ENCODE measurements at places on chromosomes 2 and 18. TPM values are rescaled to one million over a fixed set of nuclear protein-coding genes. Genes with fewer than 3 reads are reported as not detected.

- no peak for DNase-seq
Observed at GRCh38 chr2:241255542-241256167, 59.8 kb downstream of the HDLBP start.

Gene OTOS
- not detected for total RNA-seq

DNA sequence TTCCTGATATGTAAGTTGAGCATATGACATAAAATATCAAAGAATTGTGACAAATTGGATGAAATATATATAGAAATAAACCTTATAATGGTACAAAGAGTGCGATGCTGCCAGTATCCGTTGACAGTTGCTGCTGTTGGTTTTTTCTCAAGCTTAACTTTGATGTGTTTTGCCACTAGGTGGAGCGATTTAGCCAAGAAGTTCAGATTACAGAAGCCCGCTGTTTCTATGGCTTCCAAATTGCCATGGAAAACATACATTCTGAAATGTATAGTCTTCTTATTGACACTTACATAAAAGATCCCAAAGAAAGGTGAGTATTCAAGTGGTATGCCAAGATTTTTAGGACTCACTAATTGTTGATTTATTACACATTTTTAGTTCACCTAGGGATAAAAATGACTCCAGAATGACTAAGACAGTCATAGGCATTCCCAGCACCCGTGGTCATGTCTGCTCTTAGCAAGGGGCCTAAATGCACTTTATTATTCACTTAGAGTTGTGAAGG, 2.1 kb downstream of the RRM2 start:
- no peak for DNase-seq

DNA sequence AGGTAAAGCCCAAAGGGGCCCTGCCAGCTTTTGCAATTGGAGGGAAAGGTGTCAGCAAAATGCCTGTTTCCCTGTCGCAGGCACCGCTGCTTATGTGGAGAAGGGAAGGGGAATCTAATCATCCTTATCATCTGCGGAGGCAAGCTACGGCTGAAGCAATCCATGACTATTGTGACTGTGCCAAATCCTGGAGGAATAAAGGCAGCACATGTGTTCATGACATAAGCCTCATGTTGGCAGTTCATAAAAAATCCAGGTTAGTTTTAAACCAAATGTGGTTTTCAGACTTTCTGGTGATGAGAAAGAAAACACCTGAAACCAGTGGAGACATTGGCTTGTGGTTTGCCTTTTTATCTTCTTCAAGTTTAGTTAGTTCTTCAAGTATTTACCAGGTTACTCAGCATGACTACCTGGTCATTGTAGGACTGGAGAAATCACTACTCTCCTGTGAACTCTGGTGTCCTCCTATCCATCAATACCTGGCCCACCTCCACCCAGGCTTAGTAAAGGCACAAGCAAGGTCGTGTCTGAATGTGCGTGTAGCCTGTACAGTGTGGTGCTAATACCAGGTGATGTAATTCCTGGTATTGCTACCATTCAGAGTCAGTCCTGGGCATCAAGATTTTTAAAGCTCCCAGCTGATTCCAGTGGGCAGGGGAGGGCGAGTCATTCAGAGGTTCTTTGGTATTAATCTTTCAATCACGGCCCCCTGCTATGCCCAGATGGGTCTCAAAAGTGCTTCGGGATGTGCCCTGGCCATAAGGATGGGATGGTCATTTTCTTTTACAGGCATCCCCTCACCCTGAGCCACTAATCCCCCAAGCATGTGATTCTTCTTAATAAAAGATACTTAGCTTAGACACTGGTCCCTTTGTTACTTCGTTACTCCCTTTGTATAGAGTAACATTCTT, 96.8 kb downstream of the TGFA start:
- peak; percentile 50 for DNase-seq

Gene TMEM169
- under 0.01 TPM for total RNA-seq

Gene CIB4
- total RNA-seq = not detected

- no peak for DNase-seq
Observed at GRCh38 chr18:75809151-75809925, 381.8 kb upstream of the SMIM21 start.

GRCh38 chr2:100745604-100746003, 74.3 kb upstream of the NPAS2 start:
- no peak for DNase-seq

GRCh38 chr2:95376311-95377215, 25.9 kb upstream of the FAHD2A start:
- DNase-seq = no peak

DNA sequence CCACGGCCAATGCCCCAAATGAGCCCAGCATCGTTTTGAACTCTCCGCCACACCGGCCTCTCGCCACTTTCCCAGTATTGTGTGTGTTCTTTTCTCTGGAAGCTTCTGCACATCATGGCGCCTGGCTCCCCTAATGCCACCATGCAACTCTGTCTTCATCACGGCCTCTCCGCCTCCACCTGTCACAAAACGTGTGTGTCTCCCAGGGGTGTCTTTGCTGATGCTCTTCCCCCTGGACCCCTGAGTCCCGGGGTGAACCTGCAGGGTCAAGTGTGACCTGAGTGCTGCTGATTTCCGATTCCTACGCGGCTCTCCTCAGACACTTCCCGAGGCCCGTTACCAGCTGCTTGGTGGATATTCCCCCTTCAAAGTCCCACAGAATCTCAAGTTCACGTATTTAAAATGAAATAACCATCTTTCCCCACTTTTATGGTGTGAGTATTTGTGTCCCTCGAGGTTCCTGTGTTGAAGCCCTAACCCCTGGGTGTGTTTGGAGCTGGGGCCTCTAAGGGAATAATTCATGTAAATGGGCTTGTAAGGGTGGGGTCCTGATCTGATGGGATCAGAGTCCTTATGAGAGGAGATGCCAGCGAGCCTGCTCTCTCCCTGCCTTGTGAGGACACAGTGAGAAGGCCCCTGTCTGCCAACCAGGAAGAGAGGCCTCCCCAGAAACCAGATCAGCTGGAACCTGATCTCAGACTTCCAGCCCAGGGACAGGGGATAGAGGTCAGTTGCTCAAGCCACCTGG, 87.5 kb upstream of the PXDN start:
- DNase-seq = no peak

Gene KCTD1
- 14.6 TPM for total RNA-seq

DNA sequence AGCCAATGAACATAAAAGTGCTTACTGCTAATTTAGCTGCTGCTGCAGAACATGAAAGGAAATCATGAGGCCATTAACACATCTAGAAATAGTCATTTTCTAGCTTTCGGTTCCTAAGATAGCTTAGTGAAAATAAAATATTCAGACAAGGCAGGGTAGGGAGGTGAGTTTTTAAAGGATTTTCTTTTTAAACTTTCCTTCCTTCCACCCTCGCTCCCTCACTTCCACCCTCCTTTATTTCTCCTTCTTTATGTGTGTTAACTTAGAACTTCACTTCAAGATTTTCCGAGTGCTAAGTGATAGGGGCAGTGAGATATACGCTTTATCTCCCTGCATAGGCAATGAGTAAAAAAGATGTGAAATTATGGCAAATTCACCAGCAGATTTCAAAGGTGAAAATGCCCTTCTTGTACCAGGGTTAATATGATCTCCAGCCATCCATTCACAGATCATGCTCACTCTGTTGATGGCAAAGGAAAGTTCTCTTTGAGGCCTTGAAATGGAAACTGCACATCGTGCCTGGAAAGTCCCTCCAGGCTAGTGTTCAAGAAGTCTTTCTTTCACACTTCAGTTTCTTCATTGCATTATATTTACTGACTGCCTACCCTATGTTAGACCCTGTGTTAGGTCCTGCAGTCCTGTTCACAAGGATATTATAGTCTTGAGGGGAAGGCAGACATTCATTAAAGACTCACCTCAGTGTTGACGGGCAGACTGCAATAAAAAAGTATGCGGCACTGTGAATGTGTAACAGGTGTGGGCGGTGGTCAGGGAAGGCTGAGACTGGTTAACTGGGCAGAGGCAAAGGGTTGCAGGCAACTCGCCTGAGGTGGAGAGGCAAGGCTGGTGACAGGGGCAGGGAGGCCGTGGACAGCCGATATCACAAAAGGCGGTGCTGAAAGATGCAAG, 200.8 kb downstream of the PLCL1 start:
- no peak for DNase-seq

- no peak for DNase-seq
Observed at GRCh38 chr2:131092458-131093005, 728 bp downstream of the FAM168B start.

Gene ACMSD
- not detected for total RNA-seq

Gene RND3
- 39.6 TPM for total RNA-seq

Gene FTCDNL1
- total RNA-seq = 5.3 TPM

Gene LRRFIP1
- total RNA-seq = 191 TPM

DNA sequence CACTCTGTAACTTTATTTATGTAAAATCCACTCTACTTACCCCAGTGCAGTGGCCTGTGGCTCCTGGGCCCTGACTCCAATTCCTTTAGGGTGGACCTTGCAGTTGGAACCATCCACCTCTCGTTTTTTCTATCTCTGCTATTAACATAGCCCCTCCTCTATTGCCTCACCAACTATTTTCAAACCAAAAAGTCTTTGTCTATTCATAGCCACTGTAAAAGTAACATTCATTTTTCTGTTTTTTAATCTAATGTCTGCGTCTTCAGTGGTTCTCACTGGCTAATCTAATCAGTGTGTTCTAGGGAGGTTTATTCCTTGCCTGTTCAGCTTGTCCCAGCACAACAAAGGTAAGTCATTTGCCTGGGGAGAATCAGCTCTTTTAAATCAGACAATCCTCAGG, at the start of gene SLC4A5:
SLC4A5 (minus strand) TSS at position 101 of the 400 bp plus-strand sequence. CDS start 28,393 bp downstream, outside the sequence.
- DNase-seq = no peak

GRCh38 chr18:55787536-55788073, 199.6 kb upstream of the TCF4 start:
- no peak for DNase-seq

DNA sequence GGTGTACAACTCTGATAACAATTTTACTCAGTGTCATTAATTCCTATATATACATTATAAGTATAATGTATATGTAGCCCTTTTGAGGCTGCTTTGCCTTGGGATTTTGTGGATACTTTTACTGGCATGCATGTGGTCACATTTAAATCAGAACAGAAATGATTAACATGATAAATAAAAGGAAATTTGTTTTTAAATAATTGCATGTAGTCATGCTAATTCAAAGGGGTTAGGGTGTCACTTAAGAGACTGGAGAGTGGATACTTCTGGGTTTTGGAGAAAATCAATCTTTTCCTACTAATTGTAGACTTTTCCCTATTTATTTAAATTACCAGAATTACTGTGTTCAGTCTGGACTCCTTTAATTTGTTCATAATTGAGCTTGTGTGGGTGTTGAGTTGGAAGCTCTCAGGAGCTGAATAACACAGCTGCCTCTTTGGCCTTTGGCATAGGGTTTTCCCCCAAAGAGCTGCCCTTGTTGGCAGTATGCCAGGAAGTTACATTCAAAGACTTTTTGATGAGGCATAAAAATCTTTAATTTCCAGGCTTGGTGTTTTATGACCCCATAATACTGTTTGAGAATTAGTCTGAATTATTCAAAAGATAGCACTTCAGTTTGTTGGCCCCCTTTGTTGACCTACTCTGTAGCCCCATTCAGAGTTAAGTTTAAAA, 484.7 kb upstream of the NRP2 start:
- DNase-seq = no peak

Gene KYNU
- total RNA-seq = 3.3 TPM

Gene VWA3B
- not detected for total RNA-seq

DNA sequence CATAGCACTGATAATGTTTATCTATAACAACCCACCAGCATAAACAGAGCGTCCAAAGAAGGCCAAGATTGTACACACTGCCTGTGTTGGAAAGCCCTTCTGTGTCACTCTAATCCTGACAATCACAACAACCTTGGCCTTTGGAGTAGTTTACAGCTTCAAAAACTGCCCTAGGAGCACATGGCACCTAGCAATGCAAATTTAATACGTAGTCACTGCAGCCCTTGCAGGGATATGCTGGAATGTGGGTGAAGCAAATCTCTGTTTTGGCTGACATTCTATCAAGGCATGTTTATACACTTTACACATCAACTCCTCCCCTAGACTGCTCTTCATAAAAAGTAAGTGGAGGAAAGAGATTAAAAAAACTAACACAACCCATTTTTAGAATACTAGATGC, 66.8 kb downstream of the GRB14 start:
- no peak for DNase-seq
